ENCODE measurements at places on chromosomes 4 and X.

DNA sequence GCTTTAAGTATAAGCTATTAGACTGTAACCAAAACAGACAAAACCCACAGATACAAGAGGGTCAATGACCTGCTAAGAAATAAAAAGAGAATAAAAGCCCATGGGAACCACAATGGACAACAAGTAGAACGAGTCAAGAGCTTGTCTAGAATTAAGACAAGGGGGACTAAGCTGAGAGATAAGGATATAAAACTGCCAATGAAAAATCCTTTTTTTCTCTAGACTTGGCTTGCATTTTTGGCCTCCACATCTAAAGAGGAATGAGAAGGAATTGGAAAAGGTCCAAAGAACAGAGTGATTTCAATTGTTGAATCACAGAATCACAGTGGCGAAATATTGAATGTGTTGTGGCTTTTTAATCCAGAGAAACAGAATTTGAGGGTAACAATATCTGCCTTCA is 135.7 kb downstream of the QDPR start:
- DNase-seq: no peak

DNA sequence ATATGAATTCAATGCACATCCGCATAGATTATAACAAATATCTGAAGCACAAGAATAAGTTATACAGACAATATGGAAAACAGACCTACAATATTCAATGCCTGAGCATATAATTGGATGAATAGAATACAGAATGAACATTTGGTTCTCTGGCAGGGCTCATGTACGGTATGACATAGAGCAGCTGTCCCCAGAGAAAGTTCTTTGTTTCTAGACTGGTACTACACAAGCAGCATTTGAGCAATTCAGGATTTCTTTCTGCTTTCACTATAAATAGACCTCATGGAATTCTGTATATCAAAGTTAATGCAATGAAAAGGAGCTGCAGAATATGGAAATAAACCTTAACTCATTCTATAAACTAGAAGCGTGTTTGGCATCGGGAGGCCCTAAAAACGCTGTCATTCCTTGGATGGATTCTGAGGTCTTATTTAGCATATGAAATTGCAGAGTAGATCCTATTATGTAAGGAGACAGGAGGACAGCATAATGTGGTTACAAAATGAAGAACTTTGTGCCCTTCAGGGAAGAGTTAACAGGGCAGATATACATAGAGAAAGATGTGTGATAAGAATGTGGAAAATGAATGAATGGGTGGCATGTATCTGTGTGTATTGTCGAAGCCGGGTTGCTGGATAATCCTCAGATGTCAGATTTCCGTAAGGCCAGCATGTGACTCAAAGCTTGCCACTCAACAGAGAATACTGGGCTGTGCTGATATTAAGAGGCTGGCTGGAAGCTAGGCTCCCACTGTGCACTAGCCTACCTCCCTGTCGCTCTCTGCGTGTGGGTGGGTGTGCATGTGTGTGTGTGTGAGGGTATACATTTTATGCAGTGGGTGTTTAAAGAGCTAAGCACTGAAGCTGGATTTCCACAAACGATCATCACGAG is 103.3 kb upstream of the SLC4A4 start:
- no peak for DNase-seq

GRCh38 chr4:153466081-153466948 is at the start of gene TMEM131L:
Gene TMEM131L, plus strand, starts transcription at chr4:153466360. Its CDS starts 38 bp downstream, at chr4:153466398.
- DNase-seq: no peak

- DNase-seq: no peak
Measured at GRCh38 chrX:154049209-154050112, 29.8 kb upstream of the IRAK1 start.

DNA sequence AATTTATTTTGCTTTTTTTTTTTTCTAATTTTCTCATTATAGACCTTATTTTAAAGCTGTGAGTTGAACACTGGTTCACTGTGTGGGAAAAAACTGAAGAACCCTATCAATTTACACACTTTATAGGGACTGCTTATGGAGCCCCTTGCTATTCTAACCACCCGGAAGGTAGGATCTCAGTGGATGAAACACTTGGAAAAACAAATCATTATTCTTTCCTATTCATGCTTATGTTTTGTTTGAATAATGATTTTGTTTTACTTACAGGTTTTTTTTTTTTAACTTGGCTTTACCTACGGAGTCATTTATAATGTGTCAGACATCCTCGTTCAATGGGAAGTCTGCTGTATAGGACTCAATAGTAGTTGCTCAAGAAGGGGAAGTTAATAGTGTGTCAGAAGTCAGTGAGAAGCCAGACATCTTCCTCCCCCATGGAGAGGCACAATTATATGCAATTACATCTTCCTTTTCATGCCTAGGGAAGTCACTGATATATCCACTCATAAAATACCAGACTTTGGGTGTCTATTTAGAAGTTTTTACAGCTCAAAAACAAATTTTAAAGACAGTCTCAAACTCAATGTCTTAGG is 113.2 kb downstream of the ARSF start:
- DNase-seq: no peak

GRCh38 chrX:3346501-3347259 is at the start of gene MXRA5:
Gene MXRA5, minus strand, starts transcription at chrX:3346652. Its CDS starts 2,819 bp downstream, at chrX:3343833.
- no peak for DNase-seq

DNA sequence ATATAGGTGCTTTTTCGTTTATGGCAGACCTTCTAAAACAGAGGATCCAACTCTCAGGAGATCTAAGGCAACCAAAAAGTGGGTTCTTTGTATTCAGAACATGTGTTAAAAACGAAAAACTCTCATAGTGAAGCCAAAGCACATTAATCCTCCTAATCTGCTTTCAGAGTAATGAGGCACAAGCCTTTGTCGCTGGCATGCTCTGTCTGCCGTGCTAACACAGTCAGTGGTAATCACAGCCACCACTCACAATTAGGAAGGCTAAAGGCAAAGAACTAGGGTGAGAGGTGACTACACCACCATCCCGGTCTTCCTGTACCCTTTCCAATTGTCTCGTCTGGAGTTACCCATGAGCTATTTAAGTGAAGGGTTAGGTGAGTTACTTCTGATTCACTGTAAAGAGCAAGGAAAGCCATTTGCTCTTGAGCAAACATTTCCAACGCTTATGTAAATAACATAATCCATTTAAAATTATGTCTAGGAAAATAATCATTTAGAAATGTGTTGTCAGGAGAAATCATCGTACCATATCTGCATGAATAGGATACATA is 40.7 kb downstream of the NPY2R start:
- no peak for DNase-seq

DNA sequence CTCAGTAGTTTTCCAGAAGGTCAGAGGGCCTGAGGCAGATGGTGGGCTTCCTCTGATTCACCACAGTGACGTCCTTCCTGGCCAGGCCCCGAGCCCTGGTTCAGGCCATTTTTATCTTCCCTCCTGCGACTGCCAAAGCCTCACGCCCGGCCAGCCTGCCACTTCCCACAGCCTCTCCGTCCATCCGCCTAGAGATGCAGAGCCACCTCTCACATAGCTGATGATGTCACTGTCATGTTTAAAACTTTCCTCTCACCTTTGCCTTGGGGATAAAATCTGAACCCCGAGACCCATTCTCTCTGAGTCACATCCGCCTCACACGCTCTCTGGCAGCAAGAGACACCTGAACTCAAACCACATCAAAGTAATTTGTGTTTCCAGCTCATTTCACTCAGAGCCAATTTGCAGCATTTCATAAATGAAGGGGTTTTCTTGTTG is 175.3 kb downstream of the QDPR start:
- no peak for DNase-seq

GRCh38 chr4:186074189-186074588 is 5.2 kb downstream of the TLR3 start:
- DNase-seq: no peak

GRCh38 chr4:13665701-13666660 is 38.5 kb upstream of the BOD1L1 start:
- DNase-seq: no peak

DNA sequence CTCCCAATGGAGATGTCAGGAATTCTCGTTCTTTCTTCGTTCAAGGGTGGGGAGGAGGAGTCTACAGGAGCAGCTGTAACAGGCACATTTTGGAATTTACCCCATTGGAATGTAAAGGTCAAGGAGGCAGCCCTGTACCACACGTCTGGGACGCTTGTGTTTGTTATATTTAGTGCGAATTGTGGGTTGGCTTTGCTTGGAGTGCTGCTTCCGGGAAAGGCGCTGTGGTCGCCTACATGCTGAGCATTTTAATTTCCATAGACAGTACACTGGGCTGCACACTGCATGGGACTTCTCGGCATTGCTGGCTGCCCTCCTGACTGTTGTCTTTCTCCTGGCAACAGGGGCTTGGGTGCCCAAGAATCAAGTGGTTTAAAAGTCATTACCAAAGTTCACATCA is 12.8 kb downstream of the GYG2 start:
- no peak for DNase-seq

DNA sequence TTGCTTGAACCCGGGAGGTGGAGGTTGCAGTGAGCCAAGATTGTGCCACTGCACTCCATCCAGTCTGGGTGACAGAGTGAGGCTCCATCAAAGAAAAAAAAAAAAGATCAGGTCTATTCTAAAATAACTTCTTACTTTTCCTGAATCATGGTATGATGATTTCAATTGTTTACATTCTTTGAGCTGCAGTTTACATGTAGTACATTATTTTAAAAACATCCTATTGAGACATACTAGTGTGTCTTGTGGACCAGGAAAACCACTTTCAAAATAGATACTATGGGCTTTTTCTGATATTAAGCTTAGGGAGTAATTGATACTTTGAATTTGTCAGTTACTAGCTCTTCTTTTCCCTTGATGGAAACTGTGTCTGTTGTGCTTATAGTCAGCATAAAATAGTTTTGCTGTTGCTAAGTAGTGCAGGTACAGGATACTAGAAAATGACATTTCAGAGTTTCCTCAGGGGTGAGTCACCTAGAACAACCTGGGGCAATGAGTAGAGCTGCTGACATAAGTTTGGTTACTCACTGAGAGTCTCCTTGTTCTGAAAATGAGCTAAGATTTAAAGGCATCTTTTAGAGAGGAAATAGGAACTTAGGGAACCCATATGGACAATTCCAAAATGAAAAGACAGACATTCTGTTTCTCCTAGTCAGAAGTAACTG is 53.2 kb upstream of the C4orf54 start:
- DNase-seq: no peak

GRCh38 chr4:15303052-15303641 is 124.7 kb upstream of the C1QTNF7 start:
- DNase-seq: no peak

- DNase-seq: no peak
Measured at GRCh38 chr4:47972181-47972580, 44.3 kb downstream of the CNGA1 start.

- DNase-seq: no peak
Measured at GRCh38 chr4:110163327-110164069, 34.9 kb downstream of the ELOVL6 start.

DNA sequence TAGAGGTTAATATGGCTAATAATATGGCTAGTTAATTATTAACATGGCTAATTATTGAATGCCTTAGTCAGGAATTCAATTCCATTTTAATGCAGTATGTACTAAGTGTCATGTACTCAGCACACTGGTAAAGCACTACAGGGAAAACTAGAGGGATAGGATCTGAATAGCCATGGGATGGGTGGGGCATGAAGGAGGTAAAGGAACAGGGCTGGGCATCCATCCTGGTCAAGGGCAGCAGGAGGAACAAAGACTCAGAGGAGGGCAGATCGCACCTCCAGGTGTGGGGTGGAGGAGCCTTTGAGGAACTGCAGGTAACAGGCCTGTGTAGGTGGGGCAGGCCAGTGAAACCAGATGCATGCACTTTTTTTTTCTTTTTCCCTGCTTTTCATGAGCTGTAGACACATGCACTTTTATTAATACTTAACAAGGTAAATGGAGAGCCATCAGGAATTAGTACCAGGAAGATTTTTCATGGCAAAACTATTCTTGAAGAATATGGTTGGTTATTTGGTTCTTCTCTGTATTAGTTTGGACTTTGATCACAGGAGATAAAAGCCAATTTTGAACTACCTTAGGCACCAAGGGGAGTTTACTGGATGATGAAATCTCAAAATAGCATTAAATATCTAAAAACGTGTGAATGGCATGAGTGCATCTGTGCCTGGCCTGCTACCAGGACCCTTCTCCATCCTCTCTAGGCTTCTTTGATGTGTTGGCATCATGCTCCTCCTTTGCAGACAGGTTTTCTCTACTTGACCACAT is 88.3 kb downstream of the CC2D2A start:
- no peak for DNase-seq

- DNase-seq: no peak
Measured at GRCh38 chr4:7244751-7245320, 52.5 kb downstream of the SORCS2 start.

GRCh38 chrX:134601240-134601765 is 57.0 kb downstream of the PLAC1 start:
- no peak for DNase-seq
